NAMALWA (cell line): ENCODE measurements at places on chromosomes 1 and 21.

- no peak for DNase-seq
These were observed 19.7 kb upstream of the ARF1 start for GRCh38 chr1:228062812-228063211.

DNA sequence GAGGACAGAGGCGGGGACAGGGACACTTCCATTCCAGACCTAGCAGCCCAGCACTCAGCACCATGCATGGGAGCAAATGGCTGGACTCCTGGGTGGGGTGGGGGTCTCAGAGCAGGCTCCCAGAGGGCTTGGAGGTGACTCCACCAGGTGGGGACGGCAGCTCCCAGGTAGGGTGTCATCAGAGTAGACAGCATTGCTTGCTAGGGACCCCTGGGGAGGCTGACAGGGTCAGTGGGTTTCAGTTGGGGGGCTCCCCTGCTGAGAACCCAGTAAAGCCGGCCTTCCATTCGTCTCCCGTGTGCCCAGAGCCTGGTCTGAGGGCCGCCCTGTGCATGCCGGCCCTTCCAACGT lies 4.8 kb upstream of the GJC2 start:
- DNase-seq = no peak

- peak; percentile 88 for DNase-seq
These were observed 1.7 kb downstream of the IRF2BP2 start for GRCh38 chr1:234608025-234608910.

DNA sequence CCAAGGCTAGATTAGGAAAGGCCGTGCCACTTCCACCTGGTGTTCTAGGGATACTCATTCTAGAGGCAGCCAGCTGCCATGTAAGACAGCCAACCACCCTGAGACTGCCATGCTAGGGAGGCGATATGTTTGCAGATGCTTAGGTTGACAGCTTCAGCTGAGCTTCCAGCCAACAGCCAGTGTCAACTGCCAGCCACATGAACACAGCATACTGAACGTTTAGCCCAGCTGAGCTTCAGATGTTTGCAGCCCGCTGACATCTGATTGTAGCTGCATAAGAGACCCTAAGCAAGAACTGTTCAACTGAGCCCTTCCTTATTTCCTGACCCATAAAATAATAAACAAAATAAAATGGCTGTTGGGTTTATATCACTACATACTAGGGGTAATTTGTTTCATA lies 5.0 kb upstream of the KCNC4 start:
- DNase-seq = no peak

DNA sequence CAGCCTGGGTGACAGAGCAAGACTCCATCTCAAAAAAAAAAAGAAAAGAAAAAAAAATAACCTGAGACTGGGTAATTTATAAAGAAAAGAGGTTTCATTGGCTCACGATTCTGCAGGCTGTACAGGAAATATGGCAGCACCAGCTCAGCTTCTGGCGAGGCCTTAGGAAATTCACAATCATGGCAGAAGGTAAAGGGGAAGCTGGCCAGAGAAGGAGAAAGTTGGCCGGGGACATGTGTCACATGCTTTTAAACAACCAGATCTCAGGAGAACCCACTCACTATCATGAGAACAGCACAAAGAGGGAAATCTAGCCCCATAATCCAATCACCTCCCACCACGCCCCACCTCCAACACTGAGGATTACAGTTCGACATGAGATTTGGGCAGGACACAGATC lies 125.3 kb downstream of the DISP1 start:
- DNase-seq = no peak

- DNase-seq = no peak
These were observed 283.4 kb downstream of the KCNH1 start for GRCh38 chr1:210850556-210850955.

GRCh38 chr1:41716188-41717130 lies 202.3 kb downstream of the HIVEP3 start:
- no peak for DNase-seq

DNA sequence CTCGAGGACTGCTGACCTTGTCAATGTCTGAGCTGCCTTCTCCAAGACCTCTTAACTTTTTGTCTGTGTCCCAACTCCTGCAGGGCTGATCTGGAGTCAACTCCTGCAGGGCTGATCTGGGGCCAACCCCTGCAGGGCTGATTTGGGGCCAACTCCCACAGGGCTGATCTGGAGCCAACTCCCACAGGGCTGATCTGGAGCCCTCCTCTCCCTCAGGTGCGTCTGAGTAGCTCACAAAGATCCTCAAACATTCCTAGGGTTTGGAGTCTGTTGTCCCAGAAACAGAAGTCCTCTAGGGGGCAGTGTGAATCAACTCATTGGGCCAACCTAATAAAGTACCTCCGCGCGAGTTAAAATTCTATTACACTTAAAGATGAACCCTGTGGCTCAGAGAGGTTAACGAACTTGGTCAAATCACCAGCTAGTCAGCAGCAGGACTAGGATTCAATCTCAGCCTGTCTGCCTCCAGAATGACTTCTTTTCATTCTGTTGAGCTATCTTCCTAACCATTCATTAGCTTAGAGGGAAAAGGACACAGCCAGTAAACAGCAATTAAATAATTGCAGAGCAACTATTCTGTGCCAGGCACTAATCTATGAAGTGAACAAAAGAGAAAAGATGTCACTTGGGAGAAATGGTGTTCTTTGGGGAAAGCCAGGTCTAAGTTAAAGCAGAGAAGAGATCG lies 17.2 kb upstream of the RLF start:
- peak; percentile 86 for DNase-seq

- DNase-seq = no peak
These were observed 40.8 kb downstream of the RSPH1 start for GRCh38 chr21:42455196-42455595.

GRCh38 chr1:221045842-221046831 lies 166.9 kb downstream of the HLX start:
- DNase-seq = peak; percentile 68

DNA sequence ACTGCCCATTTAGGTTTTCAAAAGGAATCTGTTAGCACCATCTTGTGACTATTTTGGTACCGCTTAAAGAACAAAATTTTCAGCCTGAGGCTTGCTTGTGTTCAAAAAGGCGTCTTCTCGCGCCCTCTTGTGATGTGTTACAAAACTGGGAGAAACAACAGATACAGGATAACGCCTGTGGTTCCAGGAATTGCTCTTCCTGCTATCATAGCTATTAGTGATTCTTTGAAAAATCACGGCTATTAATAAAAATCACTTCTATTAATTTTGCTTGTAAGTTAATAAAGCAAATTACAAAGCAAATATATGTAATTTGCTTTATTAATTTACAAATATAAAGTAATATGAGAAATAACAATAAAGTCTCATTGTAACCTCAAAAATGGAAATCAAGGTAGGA lies 82.2 kb upstream of the ABCD3 start:
- DNase-seq = peak; percentile 68

DNA sequence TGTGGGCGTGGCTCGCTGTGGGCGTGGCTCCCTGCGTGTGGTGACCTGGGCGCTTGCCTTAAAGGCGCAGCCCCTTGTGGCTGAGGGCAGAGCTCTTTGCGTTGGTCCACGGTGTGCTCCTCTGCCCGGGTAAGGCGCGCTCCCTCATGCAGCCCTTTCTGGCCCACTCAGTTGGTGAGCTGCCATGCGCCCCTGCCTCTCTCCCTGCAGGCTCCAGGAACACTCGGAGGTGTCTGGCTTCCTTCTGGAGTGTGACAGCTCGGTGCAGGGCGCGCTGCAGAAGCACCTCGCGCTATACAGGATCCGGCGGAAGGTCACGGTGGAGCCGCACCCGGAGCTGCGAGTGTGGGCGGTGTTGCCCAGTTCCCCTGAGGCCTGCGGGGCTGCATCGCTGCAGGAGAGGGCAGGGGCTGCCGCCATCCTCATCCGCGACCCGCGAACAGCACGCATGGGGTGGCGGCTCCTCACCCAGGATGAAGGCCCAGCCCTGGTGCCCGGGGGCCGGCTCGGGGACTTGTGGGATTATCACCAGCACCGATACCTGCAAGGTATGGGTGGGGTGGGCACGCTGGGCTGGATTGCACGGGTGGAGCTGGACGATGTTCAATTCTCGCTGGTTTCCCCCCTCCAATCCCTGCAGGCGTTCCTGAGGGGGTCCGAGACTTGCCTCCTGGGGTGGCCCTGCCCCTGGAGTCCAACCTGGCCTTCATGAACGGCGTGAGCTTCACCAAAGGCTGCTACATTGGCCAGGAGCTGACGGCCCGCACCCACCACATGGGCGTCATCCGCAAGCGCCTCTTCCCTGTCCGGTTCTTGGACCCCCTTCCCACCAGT lies 9.1 kb downstream of the IBA57 start:
- peak; percentile 76 for DNase-seq

DNA sequence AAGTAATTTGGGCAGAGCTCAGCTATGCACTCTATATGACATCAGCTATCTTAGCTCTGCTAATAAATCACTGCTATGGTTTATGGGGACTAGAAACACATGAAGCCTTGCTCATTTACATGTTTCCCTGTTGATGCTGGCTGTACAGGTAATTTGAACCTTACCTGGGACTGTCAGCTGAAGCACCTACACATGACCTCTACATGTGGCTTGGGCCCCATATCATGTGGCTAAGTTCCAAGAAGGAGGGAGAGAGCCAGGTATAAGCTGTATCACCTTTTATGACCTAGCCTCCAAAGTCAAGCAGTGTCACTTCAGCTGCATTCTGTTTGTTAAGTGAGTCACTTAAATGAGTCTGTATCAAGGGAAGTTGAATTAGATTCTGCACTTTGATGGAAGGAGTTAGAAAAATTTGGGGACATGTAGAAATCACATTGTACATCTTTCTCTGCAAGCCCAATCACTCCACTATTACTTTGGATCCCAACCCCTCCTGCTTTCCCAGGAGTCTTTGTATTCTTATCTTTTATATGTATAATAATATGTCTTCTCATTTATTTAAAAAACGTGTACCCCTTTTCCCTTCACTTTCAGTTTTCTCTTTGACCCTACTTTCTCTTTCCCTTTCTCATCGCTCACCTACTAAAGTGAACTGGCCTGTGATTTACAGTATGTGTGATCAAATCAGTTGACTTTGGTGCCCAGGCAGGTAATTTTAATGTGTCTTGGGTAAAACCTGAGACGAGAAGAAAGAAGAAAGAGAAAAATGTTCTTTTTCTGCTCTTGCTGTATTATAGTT lies 53.4 kb upstream of the PRKACB start:
- no peak for DNase-seq

DNA sequence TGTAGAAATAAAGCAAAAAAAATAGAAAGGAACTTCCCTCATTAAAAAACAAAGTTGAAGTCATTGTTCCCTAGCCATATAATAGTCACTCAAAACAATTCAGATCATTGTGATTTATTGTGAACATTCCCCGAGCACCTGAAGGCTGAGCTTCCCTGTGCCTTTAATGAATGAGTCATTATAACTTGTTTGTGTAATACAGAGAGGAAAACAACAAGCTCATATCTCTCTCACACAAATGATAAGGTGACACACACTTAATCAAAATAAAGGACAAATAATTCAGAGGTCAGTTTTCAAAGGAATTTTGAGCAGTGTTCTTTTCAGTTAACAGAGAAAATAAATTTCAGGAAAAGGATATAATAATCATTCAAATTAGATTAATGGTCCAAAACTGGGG lies 326.2 kb downstream of the DUSP10 start:
- no peak for DNase-seq

GRCh38 chr1:112110031-112110430 lies 120.6 kb upstream of the KCND3 start:
- no peak for DNase-seq

DNA sequence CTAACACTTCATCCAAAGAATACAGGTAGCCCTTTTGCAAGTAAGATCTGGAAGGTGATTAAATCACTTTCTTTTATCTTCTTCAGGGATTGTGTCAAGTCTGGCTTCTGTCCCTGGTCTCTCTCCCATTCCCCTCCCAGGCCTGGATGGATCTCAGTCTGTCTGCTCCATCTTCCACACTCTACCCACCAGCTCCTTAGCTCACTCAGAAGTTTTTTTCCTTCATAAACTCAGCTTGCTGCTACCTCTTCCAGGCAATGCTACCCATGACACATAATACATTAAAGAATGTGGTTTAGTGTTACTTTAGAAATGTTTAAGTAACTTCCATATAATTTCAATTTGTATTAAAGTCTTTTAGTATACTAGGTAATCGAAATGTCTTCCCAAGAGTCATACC lies 133.1 kb downstream of the AKT3 start:
- no peak for DNase-seq

GRCh38 chr1:46394872-46395465 lies 852 bp downstream of the FAAH start:
- no peak for DNase-seq

DNA sequence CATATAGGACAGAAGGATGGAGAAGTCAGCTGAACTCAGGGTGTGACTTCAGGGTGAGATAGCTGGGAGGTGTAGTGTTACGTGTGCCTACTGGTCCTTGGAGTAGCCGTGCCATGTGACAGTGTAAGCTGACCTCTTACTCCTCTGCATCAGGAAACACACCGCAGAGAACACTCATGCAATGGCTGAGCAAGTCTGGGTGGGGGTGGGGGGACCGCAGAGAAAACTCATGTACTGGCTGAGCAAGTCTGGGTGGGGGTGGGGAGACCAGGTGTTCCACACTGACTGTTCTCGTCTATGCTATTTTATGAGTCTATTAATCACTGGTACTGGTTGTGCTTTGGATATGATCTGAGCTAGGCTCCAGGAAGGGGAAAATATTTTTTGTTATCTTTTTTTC lies 233.1 kb downstream of the PAPPA2 start:
- no peak for DNase-seq

GRCh38 chr1:167477986-167478385 lies 40.3 kb downstream of the CD247 start:
- DNase-seq = no peak
